ENCODE measurements at places on chromosomes 13 and 19.

DNA sequence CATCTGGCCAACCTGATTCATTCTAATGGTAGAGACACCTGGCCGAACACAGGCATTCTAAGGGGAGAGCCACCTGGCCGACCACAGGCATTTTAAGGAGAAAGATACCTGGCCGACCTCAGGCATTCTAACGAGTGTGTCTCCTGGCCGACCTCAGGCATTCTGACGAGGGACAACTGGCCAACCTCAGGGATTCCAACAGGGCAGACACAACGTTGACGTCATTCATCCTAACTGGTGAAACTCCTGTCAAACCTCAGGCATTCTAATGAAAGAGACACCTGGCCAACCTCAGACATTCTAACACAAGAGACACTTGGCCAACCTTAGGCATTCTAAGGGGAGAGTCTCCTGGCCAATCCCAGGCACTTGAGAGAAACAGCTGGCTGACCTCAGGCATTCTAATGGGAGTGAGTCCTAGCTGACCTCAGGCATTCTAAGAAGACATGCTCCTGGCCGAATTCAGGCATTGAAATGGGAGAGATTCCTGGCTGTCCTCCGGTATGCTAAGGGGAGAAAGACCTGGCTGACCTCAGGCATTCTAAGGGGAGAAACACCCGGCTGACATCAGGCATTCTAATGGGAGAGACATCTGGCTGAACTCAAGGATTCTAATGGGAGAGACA is 1352.5 kb downstream of the UQCRFS1 start:
- no peak for DNase-seq

DNA sequence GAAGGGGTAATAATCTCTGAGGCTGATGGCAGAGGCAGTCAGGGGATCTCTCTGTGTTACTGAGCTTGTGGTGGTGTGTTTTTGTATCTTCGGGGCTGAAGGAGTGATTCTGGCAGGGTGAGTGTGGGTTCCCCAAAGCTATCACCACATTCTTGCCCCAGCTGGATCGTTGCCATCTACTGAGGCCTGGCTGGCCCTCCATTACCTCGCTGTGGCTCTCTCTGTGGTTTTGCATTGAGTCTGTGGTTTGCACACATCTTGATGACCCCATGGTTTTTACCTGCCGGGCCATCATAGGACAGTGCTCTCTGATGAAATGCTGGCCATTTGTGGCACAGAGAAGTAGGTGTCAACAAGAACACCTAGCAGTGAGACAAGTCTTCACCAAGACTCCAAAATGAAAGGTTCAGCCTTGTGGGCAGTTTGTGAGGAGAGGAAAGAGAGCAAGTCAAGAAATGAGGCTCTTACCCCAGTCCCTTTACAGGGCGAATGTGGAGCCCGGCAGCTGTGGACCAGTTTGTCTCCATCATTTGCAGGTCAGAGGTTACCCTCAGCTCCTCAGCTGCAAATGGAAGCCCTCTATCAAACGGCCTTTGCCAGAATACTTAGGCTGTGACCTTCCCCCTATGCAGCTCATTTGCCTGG is 69.0 kb upstream of the NPAS1 start:
- DNase-seq: no peak

- no peak for DNase-seq
Measured at GRCh38 chr13:97233499-97233898, 11.4 kb downstream of the MBNL2 start.

DNA sequence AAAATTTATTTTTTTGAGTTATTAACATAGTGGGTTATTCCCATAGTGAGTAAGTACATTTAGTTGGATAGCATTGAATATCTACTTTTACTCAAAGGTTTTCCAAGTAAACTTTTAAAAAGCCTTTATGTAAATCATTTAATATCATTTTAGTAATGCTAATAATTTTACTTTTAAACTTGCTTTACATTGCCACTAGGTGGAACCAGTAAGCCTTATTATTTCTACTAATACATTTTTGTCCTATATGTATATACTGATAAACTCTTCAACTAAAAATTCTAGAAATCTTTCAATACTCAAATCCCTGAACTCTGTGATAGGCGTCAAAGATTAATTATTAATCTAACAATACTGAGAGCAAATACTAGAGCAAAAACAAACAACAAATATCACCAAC is 1709.2 kb upstream of the PCDH20 start:
- no peak for DNase-seq

GRCh38 chr19:801861-802497 is 4.7 kb downstream of the PTBP1 start:
- no peak for DNase-seq

Data from stimulated activated CD8-positive, alpha-beta memory T cell treated with anti-CD3 and anti-CD28 coated beads, Interleukin-12 subunit alpha, Interleukin-12 subunit beta, amount 100 ng/mL, for 1 hour (primary cell).